Activated naive CD4-positive, alpha-beta T cell (primary cell): ENCODE measurements at places on chromosomes 12 and 14.

GRCh38 chr12:90909069-90909770 lies 45.8 kb downstream of the CCER1 start:
- no peak for DNase-seq

DNA sequence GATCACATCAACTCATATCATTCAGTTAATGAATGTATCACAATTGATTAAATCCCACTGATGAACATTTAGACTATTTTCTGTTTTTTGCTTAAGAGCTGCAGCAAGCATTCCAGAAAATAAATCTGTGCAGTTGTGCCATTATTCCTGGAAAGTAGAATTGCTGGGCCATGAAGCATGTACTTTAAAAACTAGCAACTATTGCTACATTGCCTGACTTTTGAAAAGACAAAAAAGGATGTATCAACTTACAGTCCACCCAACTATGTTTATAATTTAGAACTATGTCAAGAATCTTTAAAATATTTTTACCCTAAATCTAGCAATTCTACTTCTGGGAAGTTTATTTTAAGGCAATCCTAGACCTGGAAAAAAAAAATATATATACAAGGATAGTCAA lies 33.4 kb upstream of the ERGIC2 start:
- DNase-seq: no peak

GRCh38 chr14:35471803-35472202 lies 62.2 kb upstream of the INSM2 start:
- DNase-seq: no peak

DNA sequence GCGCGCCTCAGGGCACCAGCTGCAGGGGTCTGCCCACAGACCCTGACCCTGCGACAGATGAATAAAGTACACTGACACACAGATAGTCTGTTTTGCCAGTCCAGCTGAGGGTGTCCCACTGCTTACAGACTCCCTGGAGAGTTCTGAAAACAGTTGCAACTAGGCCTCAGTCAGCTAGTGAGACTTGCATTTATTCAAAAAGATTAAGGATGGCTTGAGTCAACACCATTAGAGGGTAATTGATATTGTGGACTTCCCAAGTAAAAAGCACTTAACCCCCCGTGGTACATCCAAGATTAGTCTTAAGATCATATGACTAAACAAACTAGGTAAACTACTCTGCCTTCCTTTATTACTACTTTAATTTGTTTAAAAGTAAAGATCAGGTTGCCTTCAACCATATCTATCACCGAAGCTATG lies 11.1 kb upstream of the PSEN1 start:
- DNase-seq: no peak

GRCh38 chr14:94573475-94574277 lies 7.5 kb upstream of the SERPINA5 start:
- DNase-seq: no peak

DNA sequence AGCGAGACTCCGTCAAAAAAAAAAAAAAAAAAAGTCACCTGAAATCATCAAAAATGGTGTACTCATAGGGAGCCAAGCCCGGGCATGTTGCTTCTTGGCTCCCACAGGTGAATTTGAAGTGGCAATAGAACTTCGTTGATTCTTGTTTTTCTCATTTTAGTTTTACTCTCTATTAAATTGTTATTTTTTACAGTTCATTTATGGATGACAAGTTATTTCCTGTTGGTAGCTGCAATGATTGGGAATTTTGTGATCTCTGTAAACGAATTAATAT lies 1.3 kb downstream of the TM7SF3 start:
- no peak for DNase-seq

GRCh38 chr14:70934084-70934483 lies 26.8 kb downstream of the PCNX1 start:
- DNase-seq: no peak

DNA sequence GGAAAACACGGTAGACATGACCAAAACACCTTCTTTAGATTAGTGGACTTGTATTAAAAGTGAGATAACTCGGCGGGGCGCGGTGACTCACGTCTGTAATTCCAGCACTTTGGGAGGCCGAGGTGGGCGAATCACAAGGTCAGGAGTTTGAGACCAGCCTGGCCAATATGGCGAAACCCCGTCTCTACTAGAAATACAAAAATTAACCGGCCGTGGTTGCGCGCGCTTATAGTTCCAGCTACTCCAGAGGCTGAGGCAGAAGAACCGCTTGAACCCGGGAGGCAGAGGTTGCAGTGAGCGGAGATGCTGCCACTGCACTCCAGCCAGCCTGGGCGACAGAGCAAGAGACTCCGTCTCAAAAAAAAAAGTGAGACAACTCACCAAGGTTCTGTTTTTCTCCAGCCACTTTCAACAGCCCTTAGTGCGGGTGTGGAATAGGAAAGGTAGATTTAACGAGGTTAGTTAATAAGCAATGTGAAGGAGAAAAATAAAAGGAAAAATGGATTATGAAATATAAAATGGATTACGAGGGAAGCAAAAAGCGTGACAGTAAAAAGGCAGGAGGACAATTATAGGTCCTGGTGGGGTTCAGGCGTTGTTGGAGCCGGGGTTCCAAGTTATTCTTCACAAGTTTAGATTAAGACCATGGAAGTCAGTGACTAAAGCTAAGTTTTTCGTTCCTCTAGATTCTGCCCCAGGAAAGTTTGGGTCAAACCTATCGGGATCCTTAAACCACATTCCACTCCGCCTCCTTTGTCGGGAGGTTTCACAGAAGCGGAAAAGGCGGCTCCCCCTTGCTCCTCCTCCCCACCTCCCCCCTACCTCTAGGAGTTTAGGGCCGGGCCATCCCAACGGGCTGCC lies 534 bp downstream of the PPP2R3C start:
- DNase-seq: no peak

GRCh38 chr12:102652645-102653313 lies 172.4 kb upstream of the IGF1 start:
- no peak for DNase-seq

- no peak for DNase-seq
Measured at GRCh38 chr12:99281277-99281676, 366.3 kb upstream of the GARIN6 start.

DNA sequence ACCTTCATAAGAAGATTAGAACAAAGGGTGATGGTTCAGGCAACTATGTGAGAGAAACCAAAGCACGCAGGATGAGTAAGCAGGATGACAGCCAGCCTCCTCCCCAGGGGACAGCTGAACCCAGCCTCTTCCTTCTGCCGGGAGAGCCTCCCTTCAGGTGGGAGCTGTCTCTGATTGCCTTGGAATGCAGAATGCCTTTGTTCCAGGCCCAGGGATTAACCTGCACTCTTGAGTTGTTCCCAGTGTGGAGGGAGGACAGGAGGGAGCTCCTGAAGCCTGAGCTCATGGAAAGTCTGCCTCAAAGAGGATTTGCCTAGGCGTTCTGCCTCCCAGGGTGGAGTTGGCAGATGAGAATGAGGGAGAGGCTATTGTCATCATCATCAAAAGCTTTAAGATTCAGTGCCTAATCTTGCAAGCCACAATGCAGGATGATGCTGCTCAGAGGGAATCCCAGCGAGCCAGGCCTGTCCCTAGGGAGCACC lies 3.6 kb upstream of the KRT6A start:
- no peak for DNase-seq

DNA sequence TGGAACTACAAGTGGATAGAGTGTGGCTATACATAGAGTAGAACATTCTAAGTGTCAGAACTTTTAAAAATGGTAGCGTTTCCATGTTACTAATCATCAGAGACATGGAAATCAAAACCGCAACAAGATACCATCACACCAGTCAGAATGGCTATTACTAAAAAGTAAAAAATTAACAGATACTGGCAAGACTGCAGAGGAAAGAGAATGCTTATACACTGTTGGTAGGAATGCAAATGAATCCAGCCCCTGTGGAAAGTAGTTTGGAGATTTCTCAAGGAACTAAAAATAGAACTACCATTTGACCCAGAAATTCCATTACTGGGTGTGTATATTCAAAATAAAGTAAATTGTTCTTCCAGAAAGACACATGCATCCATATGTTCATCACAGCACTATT lies 518.6 kb downstream of the NELL2 start:
- DNase-seq: no peak

DNA sequence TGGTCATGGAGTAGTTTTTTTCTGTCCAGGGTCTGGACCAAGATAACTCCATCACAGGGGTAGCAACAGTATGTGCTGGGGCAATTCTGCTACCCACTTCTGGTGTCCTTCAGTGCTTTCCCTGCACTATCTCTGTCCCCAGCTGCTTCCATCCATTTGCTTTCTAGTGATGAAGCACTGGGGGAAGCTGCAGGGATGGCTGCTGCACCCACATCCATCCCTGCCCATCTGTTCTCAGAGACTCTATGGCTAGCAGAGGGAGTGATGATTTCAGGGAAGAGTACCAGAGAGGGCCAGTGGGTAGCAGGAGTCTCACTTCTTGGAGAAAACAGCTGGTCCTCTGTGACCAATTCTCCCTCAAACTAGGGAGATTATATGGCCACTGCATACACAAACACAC lies 44.1 kb downstream of the ETV6 start:
- DNase-seq: no peak

DNA sequence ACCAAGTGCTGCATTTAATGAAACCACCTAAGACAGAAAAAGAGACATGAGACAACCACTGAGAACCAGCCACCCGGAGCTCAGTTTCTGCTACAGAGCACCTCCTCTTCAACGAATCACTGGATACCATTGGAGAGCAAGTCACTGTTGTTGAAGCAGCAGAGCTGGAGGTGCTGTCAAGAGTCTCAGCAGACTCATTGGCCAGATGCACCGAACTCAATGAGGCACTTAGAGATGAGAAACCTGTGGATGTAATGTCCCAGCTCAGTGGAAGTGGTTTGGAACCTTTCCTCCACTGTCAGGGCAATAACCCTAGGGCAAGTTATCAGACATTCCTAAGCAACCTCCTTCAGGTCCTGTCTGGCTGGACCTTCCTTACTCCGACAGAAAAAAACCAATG lies 13.1 kb downstream of the NPC2 start:
- DNase-seq: no peak

GRCh38 chr12:92977326-92977725 lies 48.2 kb upstream of the EEA1 start:
- DNase-seq: no peak
